NCI-H226 (cell line): ENCODE measurements at places on chromosomes 5 and 9.
A peak's percentile ranks its signal among the peaks of the same experiment; 100 is the strongest.

DNA sequence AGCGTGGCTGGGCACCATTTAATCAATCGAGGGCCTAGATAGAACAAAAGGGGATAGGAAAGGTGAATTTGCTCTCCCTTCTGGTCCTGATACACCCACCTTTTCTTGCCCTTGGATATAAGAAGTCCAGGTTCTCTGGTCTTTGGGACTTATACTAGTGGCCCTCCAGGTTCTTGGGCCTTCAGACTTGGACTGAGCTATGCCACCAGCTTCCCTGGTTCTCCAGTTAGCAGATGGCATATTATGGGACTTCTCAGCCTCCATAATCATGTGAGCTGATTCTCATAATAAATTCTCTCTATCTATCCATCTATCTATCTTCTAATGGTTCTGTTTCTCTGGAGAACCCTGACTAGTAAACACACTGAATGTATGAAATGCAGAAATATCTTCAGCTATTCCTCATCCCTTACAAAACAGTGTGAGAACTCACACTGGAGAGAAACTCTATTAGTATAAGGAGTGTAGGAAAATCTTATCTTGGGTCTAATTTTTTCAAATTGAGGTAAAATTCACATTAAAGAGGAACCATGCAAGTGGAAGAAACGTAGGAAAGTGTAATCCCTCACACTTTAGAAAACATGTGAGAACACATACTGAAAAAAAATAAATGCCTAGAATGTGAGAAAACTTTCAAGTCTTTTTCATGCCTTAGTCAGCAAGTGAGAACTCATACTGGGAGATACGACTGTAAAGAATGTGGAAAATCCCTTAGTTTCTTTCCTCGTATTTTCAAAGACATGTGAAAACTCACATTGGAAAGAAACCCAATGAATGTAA lies 15.5 kb downstream of the PCDHB15 start:
- peak; percentile 7 for DNase-seq

DNA sequence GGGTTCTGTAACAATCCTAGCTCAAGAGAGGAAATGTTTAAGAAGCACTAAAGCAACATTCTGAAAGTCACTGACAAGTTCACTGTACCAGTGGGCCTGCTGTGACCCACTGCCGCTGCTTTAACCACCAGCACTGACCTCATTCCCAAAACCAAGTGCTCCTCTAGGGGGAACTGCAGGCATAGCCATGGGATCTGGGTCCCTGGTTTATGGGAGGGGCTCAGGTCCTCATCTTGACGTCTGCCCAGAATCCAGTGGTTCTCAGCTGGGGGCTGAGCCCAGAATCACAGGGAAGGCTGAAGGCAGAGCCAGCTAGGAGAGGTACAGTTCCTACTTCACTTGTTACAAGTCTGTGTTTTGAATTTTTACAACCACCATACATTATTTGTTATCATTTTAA lies 36.1 kb upstream of the SLC2A8 start:
- DNase-seq = peak; percentile 33

DNA sequence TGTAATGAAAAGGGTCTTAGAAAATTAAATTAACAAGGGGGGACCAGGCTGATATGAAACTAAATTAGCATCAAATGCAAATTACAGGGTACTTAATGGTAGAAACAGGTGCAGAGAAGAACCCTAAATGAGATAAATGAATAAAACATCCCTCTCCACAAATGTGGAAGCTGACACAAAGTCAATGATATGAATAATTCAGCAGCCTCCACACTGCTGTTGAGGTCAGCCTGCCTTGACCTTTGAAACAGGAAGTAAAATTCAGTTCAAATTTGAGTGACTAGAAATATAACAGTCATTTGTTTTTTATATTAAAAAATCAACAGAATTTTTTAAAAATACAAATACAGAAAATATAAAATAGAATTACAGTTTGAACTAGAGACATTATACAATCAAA lies 40.0 kb downstream of the EBF1 start:
- DNase-seq = no peak

- no peak for DNase-seq
Observed at GRCh38 chr9:96133321-96134021, 168.5 kb downstream of the HSD17B3 start.

DNA sequence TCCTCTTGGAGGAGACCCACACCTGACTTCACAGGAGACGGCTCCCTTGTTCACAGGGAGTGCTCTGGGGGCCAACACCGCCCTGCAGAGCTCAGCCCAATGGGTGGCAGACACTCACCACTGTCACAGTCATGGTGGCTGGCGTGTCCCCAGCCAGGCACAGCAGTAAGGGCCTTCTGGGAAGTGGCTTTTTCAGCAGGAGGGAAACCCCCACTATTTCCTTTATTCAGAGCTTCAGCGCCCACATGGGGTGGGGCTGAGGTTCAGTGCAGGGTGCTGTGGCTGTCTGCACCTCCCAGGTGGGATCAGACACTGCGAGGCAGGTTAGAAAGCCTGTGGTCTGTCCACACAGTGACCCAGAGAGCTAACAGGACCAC lies 3.6 kb upstream of the SNAPC4 start:
- DNase-seq = no peak

DNA sequence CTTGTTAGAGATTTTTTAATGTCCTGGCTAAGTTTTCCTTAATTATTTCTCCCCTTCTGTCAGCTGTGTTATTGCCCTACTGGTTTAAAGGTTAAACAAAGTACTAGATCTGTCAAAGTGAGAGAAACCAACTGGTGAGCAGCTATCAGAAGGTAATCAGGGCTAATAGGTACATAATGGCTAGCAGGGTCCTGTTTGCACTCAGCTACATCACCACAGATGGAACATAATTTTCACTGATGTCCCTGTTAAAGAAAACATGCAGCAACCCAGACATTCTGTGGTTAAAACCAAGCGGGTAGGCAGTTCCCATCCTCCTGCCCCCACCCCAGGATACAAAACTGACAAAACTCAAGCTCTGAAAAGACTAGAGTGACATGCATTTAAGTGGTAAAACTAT lies 473.9 kb downstream of the NR2F1-AS1 start:
- no peak for DNase-seq

DNA sequence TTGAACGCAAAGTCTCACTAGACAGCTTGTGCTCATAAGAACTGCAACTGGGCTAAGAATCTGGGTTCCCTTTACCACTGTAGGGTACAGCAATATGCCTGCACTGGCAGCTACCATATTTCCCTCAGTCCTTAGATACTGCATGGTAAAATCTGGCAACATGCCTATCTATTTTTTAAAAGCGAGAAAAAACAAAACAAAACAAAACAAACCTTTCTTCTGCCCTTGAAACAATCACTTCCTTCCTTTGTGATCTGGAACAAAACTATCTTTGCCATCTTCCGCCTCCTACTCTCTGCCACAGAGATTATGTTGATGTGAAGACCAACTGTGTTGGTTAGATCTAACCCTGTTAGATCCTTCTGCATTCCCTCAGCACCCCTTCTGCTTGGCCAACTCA lies 242.9 kb downstream of the EBF1 start:
- DNase-seq = no peak

GRCh38 chr5:174188295-174188694 lies 142.8 kb downstream of the NSG2 start:
- DNase-seq = no peak

DNA sequence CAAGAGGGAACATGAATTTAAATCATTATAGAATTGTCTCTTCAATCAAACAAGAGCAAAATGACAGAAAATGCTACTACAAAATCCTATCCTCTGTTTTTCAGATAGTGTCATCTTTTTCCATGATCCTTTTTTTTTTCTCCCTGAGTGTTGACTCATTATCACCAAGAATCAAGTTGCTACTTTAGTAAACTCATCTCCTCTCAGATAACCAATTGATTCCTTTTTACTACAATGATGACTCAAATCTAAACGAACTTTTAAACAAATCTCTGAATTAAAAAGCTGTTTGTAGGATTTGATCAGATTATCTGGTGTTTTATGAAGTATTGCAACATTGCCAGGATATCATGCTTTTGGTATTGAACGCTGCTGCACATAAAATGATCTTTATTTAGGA lies 23.9 kb upstream of the IL7R start:
- no peak for DNase-seq

DNA sequence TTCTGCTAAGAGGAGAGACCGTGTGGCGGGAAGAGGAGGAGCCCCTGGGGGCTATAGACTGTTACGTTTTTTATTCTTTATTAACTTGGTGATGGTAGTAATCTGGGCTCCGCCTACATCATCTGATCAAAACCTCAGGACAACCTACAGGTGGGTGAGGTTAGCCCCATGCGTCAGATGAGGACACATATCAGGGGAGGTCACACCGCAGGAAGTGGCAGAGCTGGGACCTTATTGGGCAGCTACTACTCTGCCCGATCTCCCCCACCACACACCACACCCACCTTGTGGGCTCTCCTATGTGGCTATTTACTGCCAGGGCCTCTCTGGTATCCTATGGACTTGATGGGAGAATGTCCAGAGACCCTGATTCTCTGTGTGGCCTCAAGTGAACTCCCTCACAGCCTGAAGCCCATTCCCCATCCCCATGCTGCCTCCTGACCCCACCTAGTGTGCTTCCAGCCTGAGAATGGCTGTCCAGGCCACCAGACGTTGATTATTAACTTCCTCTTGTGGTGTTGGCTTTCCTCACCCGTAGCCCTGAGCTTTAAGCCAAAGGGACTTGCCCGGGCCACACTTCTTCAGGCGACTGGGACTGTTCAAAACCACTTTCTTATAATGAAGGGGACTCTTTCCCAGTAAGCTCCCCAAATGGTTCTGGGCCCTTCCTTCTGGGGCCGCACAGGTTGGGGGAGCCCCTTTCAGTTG lies 8.2 kb downstream of the UNC5A start:
- no peak for DNase-seq

DNA sequence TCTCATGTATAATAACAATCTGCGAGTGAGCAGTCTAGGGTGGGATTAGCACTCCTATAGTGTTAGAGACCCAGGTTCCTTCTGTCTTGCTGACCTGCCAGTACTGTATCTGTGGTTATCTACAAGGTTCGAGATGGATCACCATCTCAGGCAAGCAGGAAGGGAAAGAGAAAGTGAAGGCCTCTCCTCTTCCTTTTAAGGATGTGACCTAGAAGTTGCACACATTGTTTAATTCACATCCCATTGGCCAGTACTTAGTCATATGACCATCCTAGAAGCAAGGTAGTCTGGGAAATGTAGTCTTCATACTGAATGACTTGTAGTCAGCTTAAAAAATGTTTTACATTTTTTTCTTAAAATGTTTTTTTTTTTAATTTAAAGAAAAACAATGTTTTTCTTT lies 168.6 kb downstream of the CARTPT start:
- DNase-seq = peak; percentile 75

DNA sequence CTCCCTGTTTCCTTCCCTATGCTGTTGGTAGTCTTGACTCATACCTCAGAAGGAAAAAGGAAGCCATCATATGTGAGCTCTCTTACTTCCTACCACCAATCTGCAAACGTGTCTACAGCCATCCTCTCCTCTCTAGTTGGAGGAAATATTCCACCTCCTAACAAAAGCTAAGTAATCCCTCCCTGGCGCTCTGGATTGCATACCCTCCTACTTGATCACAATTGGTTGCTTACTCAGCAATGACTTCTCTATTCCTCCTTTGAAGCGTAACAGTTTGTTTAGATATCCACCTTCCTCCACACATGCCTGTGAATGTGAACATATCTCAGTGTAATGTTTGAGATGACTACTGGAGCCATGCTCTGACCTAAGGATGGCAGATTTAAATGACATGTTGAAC lies 18.2 kb downstream of the RUSC2 start:
- DNase-seq = no peak

DNA sequence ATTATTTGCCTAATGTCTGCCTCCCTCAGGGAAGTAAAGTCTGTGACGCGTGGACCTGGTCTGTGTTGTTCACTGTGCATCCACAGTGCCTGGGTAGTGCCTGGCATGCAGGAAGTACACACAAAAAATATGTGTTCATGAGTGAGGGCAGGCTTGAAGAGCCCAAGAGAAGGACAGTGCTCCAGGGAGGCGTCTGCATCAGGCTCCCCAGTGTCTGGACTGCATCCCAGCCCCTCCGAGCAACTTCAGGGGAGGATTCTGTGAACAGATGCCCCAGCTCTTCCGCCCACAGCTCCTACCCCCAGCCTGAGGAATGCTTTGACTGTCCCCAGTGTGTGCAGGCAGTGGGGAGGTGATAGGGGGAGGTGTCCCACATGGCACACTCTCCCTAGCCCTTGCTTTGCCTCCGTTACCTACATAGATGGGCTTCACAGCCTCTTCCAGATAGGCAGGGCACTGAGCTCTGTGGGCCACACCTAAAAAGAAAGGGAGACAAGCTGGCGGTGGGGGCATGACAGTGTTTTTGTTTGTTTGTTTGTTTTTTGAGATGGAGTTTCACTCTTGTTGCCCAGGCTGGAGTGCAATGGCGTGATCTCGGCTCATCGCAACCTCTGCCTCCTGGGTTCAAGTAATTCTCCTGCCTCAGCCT lies 25.4 kb downstream of the IRF1 start:
- no peak for DNase-seq

DNA sequence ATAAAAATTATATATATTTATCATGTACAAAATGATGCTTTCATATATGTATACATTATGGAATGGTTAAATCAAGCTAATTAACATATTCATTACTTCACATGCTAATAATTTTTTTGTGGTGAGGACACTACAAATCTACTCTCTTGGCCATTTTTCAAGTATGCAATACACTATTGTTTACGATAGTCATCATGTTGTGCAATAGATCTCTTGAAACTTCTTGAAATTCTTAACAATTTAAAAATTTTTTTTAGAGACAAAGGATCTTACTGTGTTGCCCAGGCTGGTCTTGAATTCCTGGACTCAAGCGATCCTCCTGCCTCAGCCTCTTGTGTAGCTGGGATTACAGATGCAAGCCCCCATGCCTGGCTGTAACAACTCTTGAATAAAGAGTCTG lies 45.2 kb upstream of the SHOC1 start:
- peak; percentile 40 for DNase-seq

- DNase-seq = no peak
Observed at GRCh38 chr9:116520218-116520617, 166.9 kb upstream of the TRIM32 start.

DNA sequence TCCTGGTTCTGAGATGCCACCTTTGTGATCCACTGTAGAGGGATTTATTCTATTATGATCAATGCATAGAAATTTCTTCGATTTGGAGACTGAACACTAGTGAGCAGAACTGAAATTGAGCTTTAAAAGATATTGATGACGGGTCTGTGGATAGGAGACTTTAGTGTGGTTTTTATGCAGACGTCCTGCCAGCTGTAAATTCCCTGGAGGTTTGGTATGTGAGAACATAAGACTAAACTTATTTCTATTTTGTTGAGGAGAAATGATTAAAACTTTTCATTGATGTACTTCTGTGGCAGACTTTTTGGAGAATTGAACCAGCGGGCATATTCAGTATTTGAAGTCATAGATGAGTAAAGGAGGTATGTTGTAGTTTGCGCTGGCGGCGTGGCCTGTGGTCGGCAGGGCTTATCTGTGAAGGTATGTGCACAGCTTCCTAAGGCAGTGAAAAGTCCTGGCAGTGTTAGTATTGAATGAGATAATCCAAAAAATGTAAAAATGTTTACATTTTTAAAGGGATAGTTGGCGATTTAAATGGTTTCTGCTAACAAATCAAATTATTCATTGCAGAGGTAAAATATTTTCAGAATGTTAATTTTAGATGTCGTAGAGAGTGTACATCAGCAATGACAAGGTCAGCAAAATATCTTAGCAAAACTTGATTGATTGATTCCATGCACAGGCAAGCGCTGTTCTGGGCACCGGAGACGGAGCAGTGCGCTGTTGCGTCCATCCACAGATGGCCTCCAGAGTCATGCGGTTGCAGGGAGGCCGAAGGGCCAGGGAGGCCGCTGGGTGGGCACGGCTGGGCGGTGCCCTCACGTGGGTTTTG lies 20.4 kb downstream of the TENT4A start:
- peak; percentile 93 for DNase-seq
